PC-3 (cell line): ENCODE measurements at places on chromosomes 2 and 18.

DNA sequence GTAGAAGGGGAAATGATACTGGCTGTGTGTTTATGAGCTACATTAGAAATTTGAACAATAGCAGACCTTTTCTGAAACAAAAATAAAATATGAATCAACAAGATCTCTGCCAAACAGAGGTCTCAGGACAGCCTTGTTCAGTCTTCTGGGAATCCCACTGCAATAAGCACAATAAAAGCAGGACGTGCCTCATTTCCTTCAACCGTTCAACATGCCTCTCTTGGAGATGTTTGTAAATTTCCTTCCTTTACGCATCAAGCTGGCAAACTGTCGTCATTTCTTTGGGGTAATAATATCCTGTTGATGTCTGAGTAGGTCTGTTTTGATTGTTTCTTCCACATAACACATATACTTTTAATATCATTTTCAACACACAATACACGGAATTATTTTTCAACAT lies 77.2 kb downstream of the TCF4 start:
- peak; percentile 51 for DNase-seq

- DNase-seq = no peak
Observed at GRCh38 chr2:238894226-238894949, 46.5 kb downstream of the TWIST2 start.

GRCh38 chr2:80266231-80266630 lies 38.3 kb downstream of the LRRTM1 start:
- DNase-seq = no peak

DNA sequence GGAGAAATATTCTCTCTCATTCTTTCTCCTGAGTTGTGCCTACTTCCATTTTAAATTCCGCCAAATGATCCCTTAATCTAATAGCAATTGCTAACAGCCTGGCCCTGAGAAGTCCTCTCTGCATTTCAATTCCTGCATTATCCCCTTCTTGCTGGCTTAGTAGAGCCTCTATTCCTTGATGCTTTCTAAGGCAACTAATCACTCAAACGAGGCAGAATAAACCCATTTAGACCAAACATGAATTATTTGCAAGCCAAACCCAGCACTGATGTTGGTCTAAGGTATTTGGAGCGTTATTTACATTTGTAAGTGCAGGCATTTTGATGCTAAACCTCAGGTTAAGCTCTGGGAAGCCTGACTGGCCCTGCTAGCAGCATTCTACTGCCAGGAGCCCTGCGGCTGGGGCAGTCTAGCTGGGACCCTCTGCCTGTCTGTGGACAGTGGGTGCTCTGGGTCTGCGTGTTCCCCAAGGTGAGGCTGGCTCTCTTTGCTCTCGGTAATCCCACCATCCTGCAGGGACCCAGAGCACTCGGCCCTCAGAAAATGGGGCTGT lies 173.1 kb upstream of the HS6ST1 start:
- no peak for DNase-seq

DNA sequence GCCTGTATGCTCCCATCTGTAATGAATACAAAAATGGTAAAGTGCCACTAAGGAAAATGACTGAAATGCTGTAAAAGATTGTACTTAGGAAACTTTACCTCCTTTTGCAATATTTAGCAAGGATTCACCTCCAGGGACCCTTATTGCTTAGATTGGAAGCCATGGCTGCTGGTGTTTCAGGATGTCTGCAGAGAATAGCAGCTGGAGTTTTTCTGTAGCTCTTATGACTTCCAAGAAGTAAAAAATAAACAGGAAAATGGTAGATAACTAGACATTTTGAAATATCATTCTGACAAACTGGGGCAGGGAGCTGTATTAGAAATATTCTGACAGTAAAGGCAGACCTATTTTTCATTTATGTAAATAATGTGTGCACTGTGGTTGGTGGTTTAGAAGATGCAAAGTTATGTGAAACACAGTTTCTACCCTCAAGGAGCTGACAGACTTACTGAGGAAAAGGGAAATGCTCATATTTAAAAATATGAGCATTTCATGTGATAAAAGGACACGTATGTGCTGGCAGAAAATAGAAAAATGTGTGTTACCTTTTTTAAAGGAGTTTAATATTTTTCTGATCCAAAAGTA lies 224.9 kb upstream of the BOD1L2 start:
- DNase-seq = no peak

DNA sequence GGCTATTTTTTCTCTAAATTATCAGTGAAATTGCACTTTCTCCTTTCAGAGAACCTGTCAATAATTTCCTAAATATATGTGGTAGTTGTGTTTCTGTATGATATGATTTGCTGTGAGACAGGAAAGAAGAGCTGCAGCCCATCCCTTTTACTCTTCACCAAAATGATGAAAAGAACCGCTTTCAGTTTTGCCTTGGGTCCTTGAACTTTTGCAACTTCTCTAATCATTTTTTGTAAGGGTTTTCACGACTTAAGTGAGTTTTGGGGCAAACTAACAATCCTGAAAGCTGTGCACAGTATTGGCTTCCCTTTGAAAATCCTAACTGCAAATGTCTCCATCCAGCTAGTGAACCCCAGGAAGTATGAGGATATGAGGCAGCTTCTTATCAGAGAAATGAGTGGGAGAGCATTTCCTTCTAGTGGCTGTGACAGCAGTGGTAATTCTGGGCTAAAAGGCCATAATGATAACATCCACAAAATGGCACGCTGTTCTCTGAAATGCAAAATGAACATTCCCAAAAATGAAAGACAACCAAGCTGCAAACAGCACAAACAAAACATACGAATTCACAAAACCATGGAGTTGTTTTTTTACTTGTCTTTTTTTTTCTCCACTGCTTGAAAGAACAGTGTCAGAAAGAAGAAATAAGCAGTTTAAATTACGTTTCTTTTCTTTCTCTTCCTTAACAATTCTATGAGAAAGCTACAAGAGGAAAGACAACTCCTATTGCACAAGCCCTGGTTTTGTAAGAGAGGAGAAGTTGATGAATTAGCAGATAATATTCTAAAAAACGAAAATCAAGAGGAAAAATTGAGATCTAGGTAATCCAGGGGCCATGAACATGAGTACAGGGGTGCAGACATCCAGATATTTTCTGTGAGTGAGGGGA lies 1291.6 kb upstream of the ZEB2 start:
- DNase-seq = no peak

GRCh38 chr2:163132850-163133249 lies 294.3 kb upstream of the KCNH7 start:
- DNase-seq = peak; percentile 43

DNA sequence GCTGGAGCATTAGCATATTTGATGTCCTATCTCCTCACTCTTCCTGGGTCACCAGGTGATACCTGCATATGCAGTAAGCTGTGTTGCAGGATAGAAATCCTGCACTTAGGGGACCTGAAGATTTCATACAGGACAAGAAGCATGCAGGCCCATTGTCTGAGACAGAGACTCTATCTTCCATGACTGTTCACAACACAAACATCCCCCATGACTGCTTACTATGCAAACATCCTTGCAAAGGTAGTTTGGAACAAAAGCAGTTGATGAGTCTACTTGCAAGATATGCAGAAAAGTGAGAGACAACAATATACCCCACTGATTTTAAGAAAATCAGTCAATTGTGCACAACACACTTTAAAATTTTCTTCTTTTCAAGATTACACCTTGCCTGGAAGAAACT lies 108.6 kb upstream of the ZEB2 start:
- peak; percentile 55 for DNase-seq

- DNase-seq = no peak
Observed at GRCh38 chr2:2180446-2180845, 150.6 kb downstream of the MYT1L start.

DNA sequence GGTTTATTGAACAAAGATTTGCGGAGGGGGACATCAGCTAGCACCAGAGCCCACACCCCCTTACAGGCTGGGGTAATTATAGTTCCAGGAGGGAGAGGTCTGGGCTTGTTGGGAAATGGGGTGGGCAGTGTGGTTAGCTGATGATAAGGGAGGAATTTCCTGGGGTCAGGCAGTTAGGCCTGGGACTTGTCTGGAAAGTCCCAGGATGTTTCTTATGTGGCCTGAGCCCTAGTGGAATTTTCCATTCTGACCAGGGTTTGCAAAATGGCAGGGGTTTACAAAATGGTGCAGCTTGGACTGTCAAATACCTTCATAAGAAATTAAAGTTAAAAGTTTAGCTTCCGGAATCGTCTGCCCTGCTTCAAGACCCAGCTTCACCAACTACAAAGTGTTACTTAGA lies 199.1 kb downstream of the FBXO15 start:
- DNase-seq = no peak

GRCh38 chr2:70078384-70078783 lies 8.9 kb upstream of the PCBP1 start:
- no peak for DNase-seq

DNA sequence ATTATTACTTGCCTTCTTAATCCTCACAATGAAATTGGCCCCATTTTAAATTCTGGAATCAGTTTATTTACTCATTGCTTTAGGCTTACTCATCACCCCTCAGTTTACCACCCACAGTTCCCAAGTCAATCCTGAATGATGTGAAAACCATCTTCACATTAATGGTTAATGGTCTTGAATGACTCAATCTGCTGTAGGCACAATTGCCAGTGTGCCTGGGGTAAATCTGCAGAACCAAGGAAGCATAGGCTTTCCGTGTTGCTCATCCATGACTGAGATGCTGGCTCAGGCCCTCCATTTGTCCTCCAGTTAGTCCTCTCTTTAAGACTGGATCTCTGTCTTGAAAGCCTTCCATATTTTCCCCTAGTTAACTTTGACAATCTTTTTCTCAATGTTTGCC lies 164.5 kb downstream of the PMAIP1 start:
- DNase-seq = peak; percentile 84

- no peak for DNase-seq
Observed at GRCh38 chr18:49934457-49934856, 121.1 kb upstream of the ACAA2 start.

DNA sequence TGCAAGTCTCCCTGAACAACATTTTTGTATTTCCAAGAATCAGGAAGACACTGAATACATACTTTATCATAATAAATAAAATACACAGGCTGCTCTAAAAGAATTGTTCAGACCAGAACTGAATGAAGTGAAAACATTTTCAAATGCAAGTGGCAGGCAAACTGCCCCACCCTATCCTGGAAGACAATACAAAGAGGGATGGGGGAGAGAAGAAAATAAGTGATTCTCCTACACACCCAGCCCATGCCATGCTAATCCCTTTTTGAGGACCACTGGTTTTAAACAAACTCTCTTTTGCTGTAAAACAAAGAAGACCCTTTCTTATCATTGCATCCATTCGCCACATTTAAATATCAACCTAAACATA lies 95.6 kb downstream of the PID1 start:
- DNase-seq = no peak

GRCh38 chr2:85302121-85302520 lies 25.7 kb downstream of the TGOLN2 start:
- DNase-seq = no peak
